ENCODE measurements at places on chromosomes 3 and 15.

- DNase-seq = no peak
These were observed 27.6 kb upstream of the CXCR6 start for GRCh38 chr3:45915518-45916231.

GRCh38 chr15:40915116-40915661 is 14.0 kb upstream of the DLL4 start:
- no peak for DNase-seq

GRCh38 chr15:76206325-76206976 is 104.8 kb downstream of the ETFA start:
- DNase-seq = no peak

DNA sequence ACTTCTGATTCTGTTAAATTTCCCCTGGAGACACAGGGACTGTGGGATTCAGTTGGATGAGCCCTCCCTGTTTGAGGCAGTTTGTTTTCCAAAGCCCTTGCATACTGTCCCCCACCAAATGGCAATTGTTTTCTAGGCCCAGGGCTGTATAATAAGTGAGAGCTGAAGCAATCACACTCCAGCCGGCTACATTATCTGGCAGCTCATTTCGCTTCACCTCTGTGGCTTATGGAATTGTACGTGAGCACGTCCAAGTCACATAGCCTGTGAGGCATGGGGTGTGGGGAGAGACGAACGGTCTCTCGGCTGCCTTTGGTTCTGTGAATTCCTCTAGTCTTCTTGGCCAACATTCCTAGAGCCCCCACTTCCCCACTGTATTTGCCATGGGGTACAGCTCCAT is 10.7 kb downstream of the RBP2 start:
- no peak for DNase-seq

- peak; percentile 68 for DNase-seq
These were observed 922 bp downstream of the ADPRH start for GRCh38 chr3:119580067-119580760.

DNA sequence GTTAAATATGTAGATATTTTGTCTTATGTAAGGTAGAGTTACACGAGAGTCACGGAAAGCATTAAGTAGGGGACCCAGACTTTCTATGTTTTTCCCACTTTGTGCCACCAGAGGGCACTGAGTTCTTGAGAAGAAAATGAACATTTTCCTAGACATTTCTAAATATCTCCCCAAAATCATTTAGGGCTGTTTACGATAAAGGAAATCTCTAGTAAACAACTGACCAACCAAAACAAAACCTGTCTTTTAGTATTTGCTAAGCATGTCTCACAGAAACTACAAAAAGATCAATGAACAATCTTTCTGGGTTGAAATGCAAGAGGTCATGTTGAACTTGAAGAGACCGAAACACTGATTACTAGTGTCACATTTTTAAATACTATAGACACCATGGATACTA is 16.1 kb downstream of the POU1F1 start:
- no peak for DNase-seq

Measured in right forelimb (tissue), 1 donor.